ENCODE measurements at places on chromosomes 6 and 20.

DNA sequence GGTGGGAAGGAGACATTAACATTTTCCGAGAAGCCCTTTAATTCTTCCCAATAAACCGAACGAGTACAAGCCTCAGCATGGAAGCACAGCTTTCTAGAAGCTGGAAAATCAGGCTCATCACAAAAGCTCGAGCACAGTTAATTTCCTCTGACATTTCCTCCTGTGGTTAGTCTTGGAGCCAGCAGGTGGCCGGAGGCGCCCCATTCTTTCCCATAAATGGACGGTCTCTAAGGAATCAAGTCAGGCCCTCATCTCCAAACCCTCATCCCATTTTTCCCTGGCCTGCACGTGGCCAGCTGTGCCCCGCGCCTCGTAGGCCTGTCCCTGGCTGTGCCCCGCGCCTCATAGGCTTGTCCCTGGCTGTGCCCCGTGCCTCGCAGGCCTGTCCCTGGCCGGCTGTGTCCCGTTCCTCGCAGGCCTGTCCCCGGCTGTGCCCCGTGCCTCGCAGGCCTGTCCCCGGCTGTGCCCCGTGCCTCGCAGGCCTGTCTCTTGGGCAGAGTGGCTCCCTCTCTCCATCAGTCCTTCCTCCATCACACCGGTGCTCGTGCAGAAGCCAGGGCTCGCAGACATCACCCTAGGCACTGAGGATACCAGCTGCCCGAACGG lies 19.7 kb upstream of the NTSR1 start:
- no peak for DNase-seq

DNA sequence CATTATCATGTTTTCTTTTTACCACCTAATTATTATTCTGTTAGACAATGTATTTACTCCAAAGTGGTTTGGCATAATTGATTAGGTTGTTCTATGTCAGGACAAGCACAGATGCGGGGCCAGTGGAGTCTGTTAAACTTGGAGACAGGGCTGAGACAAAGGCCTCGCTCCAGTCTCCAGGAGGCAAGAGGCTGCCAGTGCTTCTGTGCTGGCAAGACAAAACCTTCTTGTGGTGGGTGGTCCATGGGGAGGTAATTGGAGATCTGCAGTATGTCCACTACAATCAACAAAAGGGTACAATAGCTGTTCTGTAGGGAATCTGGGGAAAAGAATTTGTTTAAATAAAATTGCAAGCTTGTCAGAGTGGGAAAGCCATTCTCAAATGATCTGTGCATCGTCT lies 677.2 kb upstream of the SLC35B3 start:
- DNase-seq = no peak

- DNase-seq = no peak
Measured at GRCh38 chr20:54227241-54227640, 19.4 kb downstream of the PFDN4 start.

- no peak for DNase-seq
Measured at GRCh38 chr6:83252719-83253118, 59.6 kb downstream of the RWDD2A start.

DNA sequence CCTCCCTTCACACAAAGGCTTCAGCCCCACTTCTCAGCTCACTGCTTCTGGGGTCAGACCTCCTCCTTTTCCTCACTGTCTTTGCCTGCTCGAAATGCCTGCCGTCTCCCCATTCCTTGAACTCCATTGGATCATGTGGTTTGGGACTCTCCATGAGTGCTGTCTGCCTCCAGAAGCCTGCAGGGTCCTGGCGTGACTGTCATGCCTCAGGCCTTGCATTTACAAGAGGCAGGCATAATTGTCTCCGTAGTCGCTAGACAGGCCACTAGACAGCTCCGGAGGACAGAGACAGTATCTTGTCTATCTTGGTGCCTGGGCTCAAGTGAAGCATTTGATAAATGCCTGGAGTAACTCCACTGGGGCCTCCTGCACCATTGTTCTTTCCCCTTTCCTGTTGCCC lies 15.3 kb downstream of the PNLDC1 start:
- no peak for DNase-seq

DNA sequence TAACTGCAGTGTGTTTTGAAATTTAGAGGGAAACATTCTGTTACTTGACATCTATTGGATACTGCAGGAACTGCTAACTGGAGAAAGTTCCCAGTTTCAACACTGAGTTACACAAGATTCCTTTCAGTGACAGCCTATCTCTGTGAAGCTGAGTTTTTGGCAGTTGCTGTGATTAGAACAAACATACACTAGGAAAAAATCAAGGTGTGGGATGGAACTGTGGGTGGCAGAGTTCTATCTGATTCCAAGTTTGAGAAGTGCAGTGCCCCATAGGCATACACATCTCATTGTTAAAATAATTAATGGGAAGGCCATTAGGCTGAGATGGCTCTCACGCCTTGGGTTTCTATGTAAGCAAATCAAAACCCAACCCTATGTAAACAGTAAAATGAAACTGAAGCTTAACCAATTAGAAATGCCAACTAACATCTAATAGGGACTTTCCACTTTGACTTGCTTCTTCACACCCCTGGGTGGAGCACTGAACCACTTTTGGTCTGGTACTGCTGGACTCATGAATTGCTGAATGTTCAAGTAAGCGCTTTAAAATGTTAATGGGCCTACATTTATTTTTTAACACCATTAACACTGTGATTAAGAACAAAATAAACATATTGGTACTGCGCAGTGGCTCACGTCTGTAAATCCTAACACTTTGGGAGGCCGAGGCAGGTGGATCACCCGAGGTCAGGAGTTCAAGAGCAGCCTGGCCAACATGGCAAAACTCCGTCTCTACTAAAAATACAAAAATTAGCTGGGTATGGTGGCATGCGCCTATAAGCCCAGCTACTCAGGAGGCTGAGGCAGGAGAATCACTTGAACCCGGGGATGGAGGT lies 55.2 kb upstream of the TBC1D7 start:
- DNase-seq = no peak

- no peak for DNase-seq
Measured at GRCh38 chr20:13148402-13148801, 72.7 kb upstream of the ISM1 start.
